Liver (tissue), 10 donors: ENCODE measurements at places on chromosomes 2 and 18.

GRCh38 chr2:188199716-188200128 lies 92.0 kb upstream of the GULP1 start:
- DNase-seq, result no peak

- no peak for DNase-seq
Measured at GRCh38 chr2:174613531-174613930, 15.9 kb upstream of the WIPF1 start.

GRCh38 chr2:128290356-128290755 lies 28.3 kb downstream of the HS6ST1 start:
- DNase-seq, result no peak

DNA sequence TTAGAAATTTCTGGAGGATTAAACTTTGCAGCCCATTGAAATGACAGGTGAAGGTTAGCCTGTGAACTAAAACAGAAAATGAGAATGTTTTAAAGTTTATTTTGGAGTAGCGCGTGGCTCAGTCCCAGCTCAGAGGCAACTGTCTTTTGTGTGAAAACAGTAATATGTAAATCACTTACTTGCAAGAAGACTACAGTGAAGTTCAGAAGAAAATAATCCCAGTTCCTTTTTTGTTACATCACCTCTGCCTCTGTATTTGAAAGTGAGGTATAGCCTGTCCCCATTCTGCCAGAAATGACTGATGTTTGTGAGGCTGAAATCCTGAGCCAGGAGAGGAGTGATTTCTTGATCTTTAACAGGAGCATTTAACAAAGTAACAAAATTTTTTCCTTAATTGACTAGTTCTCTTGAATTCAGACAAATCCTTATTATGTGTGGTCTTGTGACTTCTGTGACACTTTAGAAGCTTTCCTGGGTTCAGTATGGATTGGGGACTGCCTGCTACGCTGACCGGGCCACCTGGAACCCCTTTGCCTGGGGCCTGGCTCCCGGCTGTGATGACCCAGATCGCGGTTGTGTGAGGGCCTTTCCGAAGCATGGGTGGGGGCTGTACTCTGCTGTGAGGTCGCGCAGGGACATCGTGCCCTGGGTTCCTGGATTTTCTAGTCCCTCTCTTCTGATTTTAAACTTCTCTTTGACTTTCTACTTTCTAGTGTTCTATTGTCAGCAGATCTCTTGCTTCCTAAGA lies 24.3 kb downstream of the TRAPPC12 start:
- no peak for DNase-seq

DNA sequence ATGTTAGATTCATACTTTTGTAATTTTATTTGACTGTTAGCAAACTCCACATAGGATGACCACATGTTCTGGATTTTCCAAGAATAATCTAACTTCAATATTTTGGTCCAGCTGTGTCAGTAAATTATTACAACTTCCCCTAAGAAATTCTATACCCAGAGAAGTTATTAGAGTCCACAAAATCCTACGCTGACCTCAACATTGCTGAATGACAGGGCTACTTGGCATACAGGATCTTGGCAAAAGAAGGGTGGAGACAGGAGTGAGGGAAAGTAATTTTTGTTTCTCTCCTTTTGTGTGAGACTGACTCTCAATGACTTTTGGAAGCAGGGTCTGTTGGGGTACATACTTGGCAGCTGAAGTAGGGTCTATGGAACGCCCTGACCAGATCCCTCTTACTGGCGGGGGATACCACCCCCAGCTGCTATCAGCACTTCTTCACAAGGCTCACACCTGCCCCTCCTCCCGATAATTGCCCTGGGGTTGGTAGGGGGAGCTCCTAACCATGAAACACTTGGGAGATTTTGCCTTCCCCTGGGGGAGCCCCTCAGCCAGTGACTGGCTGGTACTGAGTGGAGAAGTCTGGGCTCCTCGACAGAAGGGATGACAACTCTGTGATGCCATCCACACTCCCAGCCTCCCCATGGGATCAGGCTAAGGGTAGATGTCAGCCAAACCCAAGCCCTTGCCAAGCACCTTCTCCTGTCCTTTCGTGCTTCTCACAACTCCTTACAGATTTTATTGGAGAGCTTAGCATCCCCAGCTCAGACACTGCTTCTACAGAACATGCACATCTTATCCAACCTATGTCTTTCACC lies 110.6 kb upstream of the FHL2 start:
- DNase-seq, result no peak

DNA sequence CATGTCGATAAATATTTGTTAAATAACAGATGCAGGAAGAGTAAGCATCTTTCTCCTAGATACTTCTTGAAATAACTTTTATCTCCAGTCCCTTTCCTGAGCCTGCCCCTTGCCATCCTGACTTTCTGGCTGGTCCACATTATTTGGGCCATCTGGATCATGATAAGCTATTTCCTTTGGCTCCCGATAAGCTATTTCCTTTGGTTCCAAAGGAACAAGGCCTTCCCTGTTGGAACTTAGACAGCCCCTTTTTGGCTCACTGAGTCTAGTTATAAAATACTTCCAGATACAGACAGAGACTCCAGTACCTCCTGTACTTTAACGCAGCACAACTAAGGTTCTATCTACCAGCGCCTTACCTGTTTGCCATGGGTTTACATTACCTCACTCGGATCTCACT lies 205.3 kb upstream of the CCDC150 start:
- no peak for DNase-seq
